Left lung (tissue), 14 donors: ENCODE measurements at places on chromosomes 7 and 10. TPM values are rescaled to one million over a fixed set of nuclear protein-coding genes. Genes with fewer than 3 reads are reported as not detected.

- no peak for DNase-seq
- H3K36me3 ChIP-seq, result no peaks in the 10 kb centered on the region
- H3K4me3 ChIP-seq, result no peak overlapping the region
- peak overlapping the region; percentile 55 for H3K27ac ChIP-seq
Measured at GRCh38 chr7:46651561-46652088, 730.6 kb upstream of the IGFBP3 start.

DNA sequence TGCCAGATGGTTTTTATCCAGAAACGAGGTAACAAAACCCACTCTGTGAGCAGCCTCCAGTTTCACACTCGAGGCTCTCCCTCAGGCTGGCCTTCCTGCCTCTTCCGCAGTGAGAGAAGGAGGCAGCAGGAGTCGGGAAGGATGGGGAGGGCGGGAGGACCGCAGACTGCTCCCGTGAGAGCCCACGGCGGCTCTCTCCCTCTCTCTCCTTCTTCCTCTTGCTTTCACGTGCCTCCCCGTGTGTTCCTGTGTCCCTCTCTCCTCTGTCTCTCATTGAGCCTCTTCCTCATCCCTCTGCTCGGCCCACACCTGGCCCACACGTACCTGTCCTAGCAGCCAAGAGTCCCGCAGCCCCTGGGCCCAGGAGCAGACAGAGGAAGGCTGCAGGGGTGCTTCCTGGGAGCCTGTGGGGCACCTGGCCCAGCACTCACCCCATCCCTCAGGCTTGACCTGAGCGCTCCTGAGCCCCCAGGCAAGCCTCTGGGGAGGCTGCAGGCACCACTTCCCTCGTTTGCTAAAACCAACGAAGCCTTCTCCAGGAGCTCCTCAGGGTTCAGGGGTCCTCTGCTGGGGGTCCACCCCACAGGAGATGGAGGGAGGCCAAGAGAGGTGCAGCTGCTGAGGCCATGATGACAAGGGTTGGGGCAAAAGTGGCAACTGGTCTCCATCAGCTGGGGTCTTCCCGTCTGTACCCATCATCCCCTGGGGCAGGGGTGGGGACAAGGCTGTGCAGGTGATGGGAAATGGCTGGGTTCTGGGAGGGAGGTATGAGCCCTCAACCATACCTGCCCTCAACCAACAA is 13.6 kb downstream of the SPOCK2 start:
- DNase-seq, result no peak
- no peak overlapping the region for H3K4me3 ChIP-seq
- no peaks in the 10 kb centered on the region for H3K36me3 ChIP-seq
- no peaks in the 10 kb centered on the region for H3K4me1 ChIP-seq
- no peak overlapping the region for H3K27ac ChIP-seq

- H3K4me1 ChIP-seq, result no peaks in the 10 kb centered on the region
- H3K27me3 ChIP-seq, result no peaks in the 10 kb centered on the region
- no peak for DNase-seq
- H3K27ac ChIP-seq, result no peak overlapping the region
- H3K36me3 ChIP-seq, result no peaks in the 10 kb centered on the region
Measured at GRCh38 chr7:150959081-150959480, 19.0 kb downstream of the KCNH2 start.

GRCh38 chr10:73819081-73819480 is 7.7 kb upstream of the NDST2 start:
- peak overlapping the region; percentile 77 for H3K27ac ChIP-seq
- no peak for DNase-seq
- peaks cover 58% of the 10 kb centered on the region for H3K36me3 ChIP-seq
- H3K4me1 ChIP-seq, result peaks cover 50% of the 10 kb centered on the region
- H3K4me3 ChIP-seq, result no peak overlapping the region

DNA sequence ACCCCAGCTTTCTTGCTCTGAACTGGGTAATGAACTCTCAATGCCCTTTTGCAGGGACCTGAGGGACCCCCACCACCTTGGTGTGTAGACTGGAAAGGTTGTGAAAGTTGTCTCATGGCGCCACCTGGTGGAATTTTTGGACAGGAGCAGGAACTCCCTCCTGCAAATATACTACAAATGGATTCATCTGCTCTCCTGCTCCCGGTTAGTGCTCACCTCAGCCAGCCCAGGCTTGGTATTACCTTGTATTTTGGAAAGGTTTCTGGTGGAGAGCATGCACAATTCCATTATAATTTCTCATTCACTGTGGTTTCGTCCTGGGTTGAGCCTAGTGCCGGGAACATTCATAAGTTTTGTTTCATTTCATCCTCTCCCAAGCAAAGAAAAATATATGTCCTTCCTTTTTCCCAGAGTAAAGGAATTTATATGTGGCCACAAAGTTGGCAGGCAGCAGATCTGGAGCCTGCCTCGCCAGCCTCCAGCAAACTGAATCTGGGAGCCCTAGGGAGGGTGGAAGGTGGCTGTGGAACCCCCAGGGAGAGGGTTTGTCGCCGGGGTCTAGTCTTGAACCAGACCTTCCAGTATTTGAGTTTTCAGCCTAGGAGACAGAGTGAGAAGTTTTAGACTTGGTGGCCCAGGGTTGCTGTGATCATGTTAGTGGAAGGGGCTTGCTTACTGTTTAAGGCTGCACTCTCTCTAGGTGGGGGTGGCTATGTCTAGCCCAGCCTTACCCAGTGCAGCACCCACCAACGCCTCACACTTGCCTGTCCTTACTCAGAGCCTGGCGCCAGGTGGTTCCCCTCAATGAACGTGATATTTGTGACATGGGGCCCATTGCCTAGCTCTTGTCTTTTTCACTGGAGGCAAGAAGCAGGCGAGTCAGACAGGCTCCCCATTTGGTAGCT is 9.5 kb downstream of the FAM241B start:
- no peak overlapping the region for H3K27ac ChIP-seq
- DNase-seq, result peak; percentile 51
- H3K4me1 ChIP-seq, result no peaks in the 10 kb centered on the region
- H3K36me3 ChIP-seq, result no peaks in the 10 kb centered on the region
- no peaks in the 10 kb centered on the region for H3K27me3 ChIP-seq

DNA sequence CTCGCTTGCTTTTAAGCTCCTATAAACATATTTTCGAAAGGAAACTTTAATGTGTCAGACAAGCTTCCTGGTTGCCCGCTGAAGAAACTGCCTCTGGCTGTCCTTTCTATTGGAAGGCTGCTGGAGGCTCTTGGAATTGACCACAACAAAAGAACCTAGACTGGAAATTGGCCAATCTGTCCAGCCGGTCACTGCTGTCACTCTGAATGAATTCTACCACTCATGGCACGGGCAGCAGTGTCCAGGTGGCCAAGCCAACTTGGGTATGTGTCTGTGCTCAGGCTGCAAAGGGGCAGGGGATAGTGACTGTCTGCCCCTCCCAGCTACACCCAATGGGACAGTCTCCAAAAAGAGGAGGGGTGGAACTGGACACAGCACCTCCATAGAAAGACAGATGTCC is 57.6 kb downstream of the CDH23 start:
- no peak for DNase-seq
- no peaks in the 10 kb centered on the region for H3K4me1 ChIP-seq
- peaks cover 6% of the 10 kb centered on the region for H3K27me3 ChIP-seq
- no peak overlapping the region for H3K27ac ChIP-seq
- no peak overlapping the region for H3K4me3 ChIP-seq

DNA sequence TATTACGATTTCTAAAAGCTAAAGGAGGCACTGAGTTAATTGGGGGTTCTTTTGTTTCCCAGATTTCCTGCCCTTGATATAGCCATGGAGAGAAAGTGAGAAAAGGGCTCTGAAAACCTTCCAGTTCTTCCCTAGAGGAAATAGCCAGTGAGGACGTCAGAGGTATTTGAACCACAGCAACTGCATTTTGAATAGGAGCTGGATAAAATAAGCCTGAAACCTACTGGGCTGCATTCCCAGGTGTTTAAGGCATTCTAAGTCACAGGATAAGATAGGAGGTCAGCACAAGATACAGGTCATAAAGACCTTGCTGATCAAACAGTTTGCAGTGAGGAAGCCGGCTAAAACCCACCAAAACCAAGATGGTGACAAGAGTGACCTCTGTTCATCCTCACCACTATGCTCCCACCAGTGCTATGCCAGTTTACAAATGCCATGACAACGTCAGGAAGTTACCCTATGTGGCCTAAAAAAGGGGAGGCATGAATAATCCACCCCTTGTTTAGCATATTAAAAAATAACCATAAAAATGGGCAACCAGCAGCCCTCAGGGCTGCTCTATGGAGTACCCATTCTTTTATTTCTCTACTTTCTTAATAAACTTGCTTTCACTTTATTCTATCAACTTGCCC is 85.1 kb upstream of the FRMD4A start:
- no peaks in the 10 kb centered on the region for H3K4me1 ChIP-seq
- DNase-seq, result no peak
- no peaks in the 10 kb centered on the region for H3K36me3 ChIP-seq
- no peaks in the 10 kb centered on the region for H3K27me3 ChIP-seq
- no peak overlapping the region for H3K4me3 ChIP-seq
- H3K27ac ChIP-seq, result no peak overlapping the region

GRCh38 chr10:2900530-2900929 is 166.8 kb upstream of the PFKP start:
- H3K4me1 ChIP-seq, result no peaks in the 10 kb centered on the region
- no peaks in the 10 kb centered on the region for H3K36me3 ChIP-seq
- no peak for DNase-seq
- no peak overlapping the region for H3K27ac ChIP-seq

GRCh38 chr10:67669978-67670377 is 26.0 kb downstream of the CTNNA3 start:
- H3K27ac ChIP-seq, result no peak overlapping the region
- no peaks in the 10 kb centered on the region for H3K4me1 ChIP-seq
- no peak overlapping the region for H3K4me3 ChIP-seq
- no peak for DNase-seq

DNA sequence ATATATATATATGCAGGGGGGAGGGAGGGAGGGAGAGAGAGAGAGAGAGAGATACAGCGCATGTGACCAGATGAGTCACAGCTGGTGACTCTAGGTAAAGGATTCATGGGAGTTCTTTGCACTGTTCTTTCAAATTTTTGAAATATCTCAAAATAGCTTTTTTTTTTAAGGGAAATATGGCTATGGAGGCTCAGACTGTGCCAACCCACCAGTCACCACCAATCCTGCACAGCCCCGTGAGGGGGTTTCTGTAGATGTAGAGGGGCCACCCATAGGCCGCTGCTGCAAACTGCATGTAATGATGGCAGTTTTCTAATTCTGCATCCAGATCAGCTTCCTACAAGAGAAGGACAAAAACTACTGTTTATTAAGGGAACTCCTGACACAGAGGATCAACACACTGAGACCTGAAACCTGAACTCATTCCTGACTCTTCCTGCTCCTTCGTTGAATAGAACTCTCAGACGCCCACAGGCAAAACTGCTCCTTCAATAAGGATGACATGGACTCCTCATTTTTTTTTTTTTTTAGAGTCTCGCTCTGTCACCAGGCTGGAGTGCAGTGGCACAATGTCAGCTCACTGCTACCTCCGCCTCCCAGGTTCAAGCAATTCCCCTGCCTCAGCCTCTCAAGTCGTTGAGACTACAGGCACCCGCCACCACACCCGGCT is 17.3 kb downstream of the DAGLB start:
- DNase-seq, result no peak
- H3K27ac ChIP-seq, result peak overlapping the region; percentile 33
- peaks cover 53% of the 10 kb centered on the region for H3K4me1 ChIP-seq
- no peak overlapping the region for H3K4me3 ChIP-seq

- H3K4me3 ChIP-seq, result no peak overlapping the region
- H3K4me1 ChIP-seq, result no peaks in the 10 kb centered on the region
- DNase-seq, result no peak
- H3K27me3 ChIP-seq, result no peaks in the 10 kb centered on the region
Measured at GRCh38 chr7:132214452-132214851, 361.8 kb downstream of the PLXNA4 start.

DNA sequence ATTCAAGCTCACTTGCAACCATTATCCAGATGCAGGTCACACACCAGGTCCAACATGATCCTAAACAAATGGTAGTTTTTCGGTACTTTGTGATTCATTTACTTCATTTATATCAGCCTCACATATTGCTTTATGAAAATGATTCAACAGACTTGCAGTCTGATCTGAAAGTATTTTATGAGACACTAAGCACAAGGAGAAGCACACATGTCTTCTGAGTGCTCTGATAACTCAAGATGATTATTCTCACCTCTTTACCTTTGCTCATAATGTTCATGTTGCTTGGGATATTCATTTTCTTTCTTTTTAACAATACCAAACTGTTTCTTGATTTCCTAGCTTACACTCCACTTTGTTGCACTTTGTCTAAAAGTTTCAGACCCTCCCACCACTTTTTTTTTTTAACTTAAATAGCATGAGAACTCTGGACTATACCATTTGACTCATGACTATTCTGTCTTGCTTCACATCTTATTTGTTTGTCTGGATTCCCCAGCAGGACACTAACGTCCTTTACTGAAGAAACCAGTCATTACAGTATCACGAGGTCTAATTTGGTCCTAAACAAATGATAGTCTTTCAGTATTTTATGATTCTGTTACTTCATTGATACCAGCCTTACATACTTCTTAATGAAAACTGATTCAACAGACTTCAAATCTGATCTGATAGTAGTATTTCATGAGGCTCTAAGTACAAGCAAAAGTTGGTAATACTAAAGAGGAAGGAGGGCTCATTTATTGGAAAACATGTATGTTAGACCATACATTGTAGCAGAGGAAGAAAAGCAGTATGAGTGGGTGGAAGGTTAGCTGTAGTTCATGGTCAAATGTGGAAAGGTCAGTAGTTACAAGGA is 171.8 kb upstream of the AHR start:
- H3K27me3 ChIP-seq, result no peaks in the 10 kb centered on the region
- H3K27ac ChIP-seq, result no peak overlapping the region
- H3K36me3 ChIP-seq, result no peaks in the 10 kb centered on the region
- DNase-seq, result no peak
- no peaks in the 10 kb centered on the region for H3K4me1 ChIP-seq

DNA sequence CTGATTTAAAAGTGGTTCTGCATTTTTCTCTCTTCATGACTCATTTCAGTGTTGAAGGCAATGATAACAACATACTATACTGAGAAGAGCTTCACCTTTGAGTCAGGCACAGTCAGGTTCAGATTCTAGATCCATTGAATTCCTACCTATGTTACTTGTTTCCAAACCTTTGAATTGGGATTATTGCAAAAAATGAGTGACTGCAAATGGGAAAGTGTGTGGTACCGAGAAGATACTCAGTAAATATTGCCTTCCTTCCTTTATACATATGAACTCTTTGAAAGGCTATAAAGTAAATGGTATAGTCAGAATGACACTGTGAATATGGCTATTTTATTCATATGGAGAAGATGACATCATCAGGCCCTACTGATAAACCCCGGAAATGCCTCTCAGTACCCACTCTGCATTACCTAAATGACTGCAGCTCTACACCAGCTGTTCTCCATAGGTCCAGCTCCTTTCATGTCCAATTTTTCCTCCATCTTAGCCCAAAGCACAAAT is 66.7 kb upstream of the FGL2 start:
- H3K36me3 ChIP-seq, result no peaks in the 10 kb centered on the region
- H3K27ac ChIP-seq, result no peak overlapping the region
- H3K27me3 ChIP-seq, result no peaks in the 10 kb centered on the region
- peaks cover 4% of the 10 kb centered on the region for H3K4me1 ChIP-seq

The TWNK gene
- 3.4 TPM for total RNA-seq

The CDK13 gene
- total RNA-seq, result 38.0 TPM

The FZD1 gene
- 15.5 TPM for total RNA-seq

The ANKRD22 gene
- total RNA-seq, result 5.1 TPM

The SBDS gene
- total RNA-seq, result 94.4 TPM

The COL1A2 gene
- 859 TPM for total RNA-seq
